WTC11 (cell line): ENCODE measurements at places on chromosomes 3 and 15.

DNA sequence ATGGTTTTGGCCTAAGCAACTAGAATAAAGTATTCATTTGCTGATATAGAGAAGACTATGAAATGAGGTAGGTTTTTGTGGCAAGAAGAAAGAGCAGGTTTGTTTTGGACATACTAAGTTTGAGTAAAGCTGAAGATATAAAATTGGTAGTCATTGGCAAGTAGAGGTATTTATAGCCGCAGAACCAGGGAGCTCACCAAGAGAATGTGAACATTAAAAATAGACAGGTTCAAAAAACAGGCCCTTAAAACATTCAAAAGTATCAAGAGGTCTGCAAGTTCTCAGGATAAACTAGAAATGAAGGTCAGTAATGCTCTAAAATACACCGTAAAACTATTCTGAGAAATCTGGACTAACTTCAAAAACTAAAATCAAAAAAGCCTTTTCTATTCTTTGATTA is 240.7 kb downstream of the SCAPER start:
- DNase-seq, result no peak

GRCh38 chr3:58349792-58350626 is 17.3 kb downstream of the PXK start:
- no peak for DNase-seq

- peak; percentile 46 for DNase-seq
Observed at GRCh38 chr15:63369296-63369695, 12.3 kb downstream of the CA12 start.

DNA sequence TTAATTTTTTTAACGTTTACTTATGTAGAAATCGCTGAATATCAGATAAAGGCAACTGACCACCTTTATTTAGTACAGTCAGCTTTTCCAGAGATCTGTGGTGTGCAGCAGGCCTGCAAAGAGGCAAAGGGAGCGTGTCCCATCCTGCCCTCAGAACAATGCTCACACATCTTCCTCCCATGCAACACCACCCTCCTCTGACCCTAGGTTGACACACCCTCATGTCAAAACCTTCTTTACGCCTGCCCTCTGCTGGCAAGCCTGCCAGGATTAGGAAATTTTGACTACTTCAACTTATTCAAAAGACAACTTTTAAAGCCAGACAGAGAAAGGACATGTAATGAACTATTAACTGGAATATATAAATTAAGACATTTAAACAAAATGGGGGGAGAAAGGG is 513.7 kb downstream of the FOXP1 start:
- DNase-seq, result peak; percentile 57

DNA sequence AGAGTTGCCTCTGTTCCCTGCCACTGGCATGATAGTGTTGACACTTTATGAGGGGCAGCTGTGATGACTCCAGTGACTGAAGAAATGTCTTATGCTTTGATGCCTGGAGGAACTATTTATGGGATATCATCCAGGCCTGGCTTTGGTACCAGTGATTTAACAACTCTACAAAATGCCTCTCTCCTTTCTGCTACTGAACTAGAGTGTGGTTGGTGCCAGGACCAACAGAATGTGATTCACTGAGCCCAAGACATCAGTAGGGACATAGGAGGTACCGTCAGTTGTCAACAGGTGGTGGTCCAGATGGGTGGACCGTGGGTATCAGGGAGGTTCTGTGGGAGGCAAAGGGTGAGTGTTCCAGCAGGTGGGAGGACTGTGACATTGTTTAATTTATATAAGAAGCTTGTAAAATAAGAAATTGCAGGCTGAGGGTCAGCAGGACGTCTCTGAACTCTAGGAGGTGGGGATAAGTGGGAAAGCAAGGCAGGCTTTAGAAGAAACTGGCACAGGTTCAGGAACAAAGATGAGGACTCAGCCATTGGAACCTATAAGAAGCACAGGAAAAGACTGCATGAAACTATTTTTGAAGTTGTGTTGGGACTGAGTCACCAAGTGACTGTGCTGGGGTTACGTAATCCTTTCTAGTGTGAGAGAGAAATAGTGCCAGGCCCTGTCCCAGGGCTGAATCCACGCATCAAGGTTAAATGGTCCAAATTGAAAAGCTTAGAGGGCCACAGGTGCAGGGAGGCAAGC is 28.5 kb upstream of the SLC7A14 start:
- DNase-seq, result no peak

GRCh38 chr3:184726497-184726896 is 14.6 kb upstream of the MAGEF1 start:
- no peak for DNase-seq
